ENCODE measurements at places on chromosomes 12 and 14. TPM values are rescaled to one million over a fixed set of nuclear protein-coding genes. Genes with fewer than 3 reads are reported as not detected.

- no peaks in the 10 kb centered on the region for H3K36me3 ChIP-seq
- DNase-seq, result no peak
- no peak overlapping the region for H3K4me3 ChIP-seq
- H3K27ac ChIP-seq, result no peak overlapping the region
Measured at GRCh38 chr14:53529519-53529918, 376.4 kb upstream of the DDHD1 start.

- no peaks in the 10 kb centered on the region for H3K36me3 ChIP-seq
- no peaks in the 10 kb centered on the region for H3K27me3 ChIP-seq
- H3K4me3 ChIP-seq, result no peak overlapping the region
- H3K27ac ChIP-seq, result no peak overlapping the region
- no peak for DNase-seq
Measured at GRCh38 chr12:90953956-90954421, 987 bp downstream of the CCER1 start.

DNA sequence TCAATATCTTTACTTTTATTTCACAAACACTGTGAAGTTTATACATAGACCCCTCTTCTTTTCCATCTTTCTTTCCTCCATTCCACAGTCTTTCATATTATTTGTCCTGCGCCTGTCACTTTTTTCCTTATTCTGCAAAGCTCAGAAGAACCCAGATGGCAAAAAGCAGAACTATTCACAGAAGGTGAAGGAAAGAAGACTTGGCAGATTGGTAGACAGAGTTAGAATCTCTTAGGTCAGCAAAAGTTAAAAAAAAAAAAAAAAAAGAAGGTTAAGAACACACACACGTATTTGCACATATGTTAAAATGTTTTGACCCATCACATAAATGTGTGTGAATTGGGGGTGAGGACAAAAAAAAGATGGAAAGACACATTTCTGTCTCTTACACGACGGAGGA, 50.3 kb upstream of the ABCC9 start:
- no peaks in the 10 kb centered on the region for H3K4me1 ChIP-seq
- no peaks in the 10 kb centered on the region for H3K36me3 ChIP-seq
- no peaks in the 10 kb centered on the region for H3K27me3 ChIP-seq
- H3K4me3 ChIP-seq, result no peak overlapping the region

DNA sequence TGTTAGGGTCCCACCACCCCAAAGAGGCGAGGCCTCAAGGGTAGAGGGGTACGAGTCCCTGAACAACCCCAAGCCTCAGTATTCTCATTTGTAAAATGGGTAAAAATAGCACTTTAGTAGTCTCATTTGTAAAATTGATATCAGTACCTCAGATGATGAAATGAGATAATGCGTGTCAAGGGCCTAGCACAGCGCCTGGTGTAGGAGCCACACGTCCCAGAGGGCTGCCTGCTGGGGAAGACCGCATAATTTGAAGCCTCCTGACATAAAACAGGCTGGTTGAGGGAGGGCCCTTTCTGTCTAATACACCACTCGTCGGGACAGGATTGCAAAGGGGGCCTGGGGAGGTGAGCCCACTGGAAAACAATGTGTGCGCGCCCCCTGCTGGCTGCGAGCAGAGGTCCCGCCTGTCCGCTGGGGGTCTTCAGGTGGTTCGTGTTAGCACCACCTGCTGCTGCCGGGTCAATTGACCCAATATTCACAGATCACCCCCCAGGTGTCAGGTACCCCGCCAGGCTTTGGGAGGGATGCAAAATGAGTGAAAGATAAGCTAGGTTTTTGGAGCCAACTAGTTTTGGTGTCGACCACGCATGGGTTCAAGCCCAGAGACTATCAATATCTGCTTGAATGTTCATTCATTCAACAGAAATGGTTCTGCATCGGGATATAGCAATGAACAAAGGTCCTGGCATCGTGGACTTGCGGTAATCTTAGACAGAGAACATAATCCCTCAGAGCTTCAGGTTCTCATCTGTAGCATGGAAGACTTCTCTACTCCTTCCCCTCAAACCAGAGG, 24.7 kb upstream of the IRF2BPL start:
- no peaks in the 10 kb centered on the region for H3K27me3 ChIP-seq
- H3K4me1 ChIP-seq, result no peaks in the 10 kb centered on the region
- H3K4me3 ChIP-seq, result no peak overlapping the region

- H3K4me3 ChIP-seq, result no peak overlapping the region
- no peaks in the 10 kb centered on the region for H3K27me3 ChIP-seq
- DNase-seq, result peak; percentile 51
- H3K4me1 ChIP-seq, result no peaks in the 10 kb centered on the region
Measured at GRCh38 chr14:22545842-22546721, 42.9 kb downstream of the DAD1 start.

DNA sequence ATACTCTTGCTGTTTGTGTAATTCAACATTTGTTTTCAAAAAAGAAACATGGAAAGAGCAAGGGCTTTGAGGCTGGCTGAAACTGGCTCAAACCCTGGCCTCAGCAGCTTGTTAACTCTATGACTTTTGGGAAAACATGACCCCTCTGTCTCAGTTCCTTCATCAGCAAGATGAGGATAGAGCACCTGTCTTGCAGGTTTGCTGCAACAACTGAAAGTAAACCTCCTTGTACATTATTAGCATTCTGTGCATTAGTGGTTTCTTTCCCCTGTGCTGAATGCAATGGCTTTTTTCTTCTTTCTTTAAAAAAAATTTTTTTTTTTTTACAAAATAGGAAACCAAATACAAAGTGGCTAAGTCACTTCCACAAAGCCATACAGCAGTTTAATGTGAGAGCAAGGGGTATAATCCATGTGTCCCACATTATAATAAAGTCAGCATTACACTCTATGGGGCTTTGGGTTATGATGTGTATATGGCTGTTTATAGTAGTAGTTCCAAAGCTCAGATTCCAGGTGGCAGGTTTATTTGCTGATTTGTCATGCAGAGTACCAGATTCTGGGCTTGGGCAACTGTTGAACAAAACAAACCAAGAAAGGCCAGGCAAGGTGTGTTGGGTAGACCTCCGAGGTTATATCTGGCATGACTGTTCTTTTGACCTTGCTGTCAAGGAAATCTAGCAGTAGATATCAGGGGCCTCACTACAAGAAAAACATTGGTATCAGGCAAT, 194.5 kb upstream of the CNOT2 start:
- DNase-seq, result no peak
- no peaks in the 10 kb centered on the region for H3K4me1 ChIP-seq
- no peak overlapping the region for H3K4me3 ChIP-seq
- no peak overlapping the region for H3K27ac ChIP-seq
- no peaks in the 10 kb centered on the region for H3K27me3 ChIP-seq

GRCh38 chr14:89728964-89729363, 225.6 kb downstream of the EFCAB11 start:
- H3K27ac ChIP-seq, result no peak overlapping the region
- H3K4me3 ChIP-seq, result no peak overlapping the region
- no peaks in the 10 kb centered on the region for H3K36me3 ChIP-seq
- no peaks in the 10 kb centered on the region for H3K4me1 ChIP-seq

DNA sequence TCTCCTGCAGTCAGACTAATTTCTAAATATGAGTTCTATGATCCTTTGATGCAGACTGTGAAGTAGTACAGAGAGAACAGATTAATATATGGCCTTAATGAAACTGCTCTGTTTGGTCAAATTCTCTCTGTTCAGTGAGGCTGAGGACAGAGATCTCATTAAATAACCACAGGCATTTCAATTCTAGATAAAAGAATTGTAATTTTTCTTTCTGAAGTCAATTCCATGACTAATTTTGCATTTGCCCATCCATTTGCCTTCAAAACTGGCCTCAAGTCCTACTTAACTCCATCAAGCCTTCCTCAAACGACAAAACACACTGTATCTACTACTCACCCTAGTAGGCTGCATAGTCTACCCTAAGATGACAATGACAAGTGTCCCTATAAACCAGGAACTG, 67.1 kb downstream of the DUSP16 start:
- H3K4me1 ChIP-seq, result no peaks in the 10 kb centered on the region
- H3K36me3 ChIP-seq, result no peaks in the 10 kb centered on the region
- H3K27ac ChIP-seq, result no peak overlapping the region
- H3K27me3 ChIP-seq, result no peaks in the 10 kb centered on the region

DNA sequence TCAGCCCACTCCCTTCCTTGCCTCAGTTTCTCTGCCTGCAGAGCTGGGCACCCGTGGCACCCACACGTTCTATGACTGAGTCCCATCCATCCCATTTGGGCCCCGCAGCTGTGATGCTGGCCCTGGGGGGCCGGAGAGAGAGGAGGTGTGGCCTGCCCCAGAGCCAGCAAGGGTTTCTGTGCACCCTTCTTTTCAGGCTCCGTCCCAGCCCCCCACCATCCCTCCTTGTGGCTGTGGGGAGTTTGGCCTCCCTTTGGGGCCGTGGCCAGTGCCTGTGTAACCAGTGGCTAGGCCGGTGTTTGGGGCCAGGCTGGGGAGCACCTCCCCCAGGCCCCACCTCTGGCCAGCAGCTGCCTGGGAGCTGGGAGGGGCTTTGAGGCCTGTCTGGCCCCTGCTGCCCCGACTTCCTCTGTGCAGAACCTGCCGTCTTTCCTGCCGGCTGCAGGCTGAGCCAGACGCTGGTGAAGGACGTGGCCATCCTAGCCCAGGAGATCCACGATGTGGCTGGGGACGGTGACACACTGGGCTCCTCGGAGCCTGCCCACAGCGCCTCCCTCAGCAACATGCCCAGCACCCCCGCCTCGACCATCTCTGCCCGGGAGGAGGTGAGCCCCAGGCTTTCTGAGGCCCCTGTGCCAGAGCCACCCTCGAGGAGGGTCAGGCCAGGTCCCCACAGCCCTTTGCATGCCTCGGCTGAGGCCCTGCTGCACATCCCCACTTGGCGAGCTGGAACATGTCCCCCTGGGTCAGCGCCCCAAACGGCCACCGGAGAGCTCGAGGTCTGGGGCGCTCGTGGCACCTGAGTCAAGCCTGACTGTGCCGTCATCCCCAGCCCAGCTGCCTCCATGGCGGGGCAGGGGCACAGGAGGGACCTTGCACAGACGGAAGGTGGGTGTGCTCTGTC, 27.7 kb downstream of the CEP170B start:
- H3K4me3 ChIP-seq, result no peak overlapping the region
- H3K27ac ChIP-seq, result no peak overlapping the region
- H3K27me3 ChIP-seq, result no peaks in the 10 kb centered on the region

- no peak for DNase-seq
- H3K4me3 ChIP-seq, result no peak overlapping the region
Measured at GRCh38 chr12:49410818-49411217, 43.6 kb downstream of the SPATS2 start.

GRCh38 chr12:130481392-130481879, 143.7 kb downstream of the PIWIL1 start:
- no peaks in the 10 kb centered on the region for H3K36me3 ChIP-seq
- no peaks in the 10 kb centered on the region for H3K27me3 ChIP-seq
- no peaks in the 10 kb centered on the region for H3K4me1 ChIP-seq
- no peak overlapping the region for H3K27ac ChIP-seq

GRCh38 chr14:99296517-99296916, 24.5 kb upstream of the BCL11B start:
- no peaks in the 10 kb centered on the region for H3K4me1 ChIP-seq
- no peak overlapping the region for H3K27ac ChIP-seq
- H3K4me3 ChIP-seq, result no peak overlapping the region
- DNase-seq, result no peak
- no peaks in the 10 kb centered on the region for H3K27me3 ChIP-seq

DNA sequence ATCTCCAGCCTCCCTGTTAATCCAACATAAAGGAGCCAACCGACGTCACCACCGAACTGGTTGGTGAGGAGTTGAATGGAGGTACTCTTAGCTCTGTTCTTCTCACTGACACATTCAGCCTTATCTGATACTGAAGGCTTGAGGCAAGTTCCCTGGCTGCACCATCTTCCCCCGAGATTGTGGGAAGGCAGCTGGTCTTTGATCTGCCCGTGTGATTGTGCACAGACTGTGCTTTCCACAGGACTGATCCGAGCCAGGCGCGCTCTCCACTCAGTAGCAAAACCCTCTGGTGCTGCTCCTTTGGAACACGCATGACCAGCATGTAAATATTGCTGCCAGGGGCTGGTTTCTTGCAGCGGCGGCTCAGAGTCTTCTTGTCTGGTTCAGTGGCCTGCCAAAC, 30.1 kb upstream of the DLK1 start:
- H3K4me3 ChIP-seq, result no peak overlapping the region
- no peak overlapping the region for H3K27ac ChIP-seq
- H3K4me1 ChIP-seq, result no peaks in the 10 kb centered on the region
- no peaks in the 10 kb centered on the region for H3K36me3 ChIP-seq
- no peaks in the 10 kb centered on the region for H3K27me3 ChIP-seq
- no peak for DNase-seq

GRCh38 chr12:117486840-117487659, 125.6 kb upstream of the NOS1 start:
- no peak for DNase-seq
- H3K4me1 ChIP-seq, result no peaks in the 10 kb centered on the region
- no peak overlapping the region for H3K27ac ChIP-seq

DNA sequence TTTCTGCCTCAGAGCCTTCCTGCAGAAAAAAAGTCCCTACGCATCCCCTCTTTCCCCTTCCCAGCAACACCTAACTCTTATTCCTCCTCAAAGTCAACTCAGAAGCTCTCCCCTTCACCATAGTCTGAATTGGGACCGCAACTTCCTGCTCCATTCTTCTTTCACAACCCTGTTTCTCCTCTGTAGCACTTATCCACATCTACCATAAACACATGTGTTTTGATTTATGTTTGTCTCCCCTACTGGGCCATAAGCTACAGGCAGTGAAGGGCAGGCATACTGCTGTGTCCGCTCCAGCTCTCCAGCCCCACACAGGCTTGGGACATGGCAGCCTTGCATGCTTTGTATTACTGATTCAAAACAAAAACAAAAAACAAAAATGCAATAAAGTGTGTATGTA, 5.9 kb downstream of the SDR9C7 start:
- H3K27me3 ChIP-seq, result no peaks in the 10 kb centered on the region
- H3K4me3 ChIP-seq, result no peak overlapping the region
- no peaks in the 10 kb centered on the region for H3K4me1 ChIP-seq
- DNase-seq, result no peak
- no peak overlapping the region for H3K27ac ChIP-seq

- H3K4me1 ChIP-seq, result no peaks in the 10 kb centered on the region
- no peaks in the 10 kb centered on the region for H3K36me3 ChIP-seq
- DNase-seq, result no peak
- no peaks in the 10 kb centered on the region for H3K27me3 ChIP-seq
Measured at GRCh38 chr12:20415641-20416040, 47.3 kb downstream of the PDE3A start.

APOF gene
- total RNA-seq, result not detected

C12orf60 gene
- total RNA-seq, result 1.1 TPM

CABP1 gene
- total RNA-seq, result 2.1 TPM

PPM1H gene
- total RNA-seq, result 2.1 TPM

KERA gene
- not detected for total RNA-seq

JAG2 gene
- 7.6 TPM for total RNA-seq

IL26 gene
- total RNA-seq, result not detected

KIF26A gene
- total RNA-seq, result 4.1 TPM

RTL1 gene
- not detected for total RNA-seq

SLC7A8 gene
- 15.9 TPM for total RNA-seq
